C1 segment of cervical spinal cord (tissue), 14 donors: ENCODE measurements at places on chromosomes 6 and 20.
A peak's percentile ranks its signal among the peaks of the same experiment; 100 is the strongest.

- DNase-seq = no peak
These were observed 832.3 kb downstream of the C6orf118 start for GRCh38 chr6:164477101-164477500.

GRCh38 chr6:91081452-91082067 lies 494.7 kb upstream of the MAP3K7 start:
- DNase-seq = no peak

GRCh38 chr20:48217190-48217589 lies 431.9 kb upstream of the SULF2 start:
- DNase-seq = no peak

- DNase-seq = no peak
These were observed 707.0 kb downstream of the EPM2A start for GRCh38 chr6:145028144-145028818.

DNA sequence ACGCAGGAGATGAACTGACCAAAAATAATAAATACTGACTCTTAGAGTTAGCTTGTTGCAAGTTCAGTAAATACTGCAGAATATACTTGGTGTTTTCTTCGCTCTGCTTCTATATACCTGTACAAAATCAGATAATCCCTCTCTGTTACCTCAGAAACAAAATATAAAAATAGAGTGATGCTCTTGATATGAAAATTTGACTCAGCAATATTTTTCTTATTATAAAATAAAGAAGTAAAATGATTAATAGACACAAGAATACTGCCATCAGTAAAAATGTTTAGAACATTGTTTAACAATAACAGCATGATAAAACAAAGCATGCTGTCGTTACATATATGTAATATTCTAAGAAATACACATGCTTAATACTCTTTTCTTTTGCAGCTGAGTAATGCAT lies 1366.9 kb upstream of the EYS start:
- DNase-seq = no peak

DNA sequence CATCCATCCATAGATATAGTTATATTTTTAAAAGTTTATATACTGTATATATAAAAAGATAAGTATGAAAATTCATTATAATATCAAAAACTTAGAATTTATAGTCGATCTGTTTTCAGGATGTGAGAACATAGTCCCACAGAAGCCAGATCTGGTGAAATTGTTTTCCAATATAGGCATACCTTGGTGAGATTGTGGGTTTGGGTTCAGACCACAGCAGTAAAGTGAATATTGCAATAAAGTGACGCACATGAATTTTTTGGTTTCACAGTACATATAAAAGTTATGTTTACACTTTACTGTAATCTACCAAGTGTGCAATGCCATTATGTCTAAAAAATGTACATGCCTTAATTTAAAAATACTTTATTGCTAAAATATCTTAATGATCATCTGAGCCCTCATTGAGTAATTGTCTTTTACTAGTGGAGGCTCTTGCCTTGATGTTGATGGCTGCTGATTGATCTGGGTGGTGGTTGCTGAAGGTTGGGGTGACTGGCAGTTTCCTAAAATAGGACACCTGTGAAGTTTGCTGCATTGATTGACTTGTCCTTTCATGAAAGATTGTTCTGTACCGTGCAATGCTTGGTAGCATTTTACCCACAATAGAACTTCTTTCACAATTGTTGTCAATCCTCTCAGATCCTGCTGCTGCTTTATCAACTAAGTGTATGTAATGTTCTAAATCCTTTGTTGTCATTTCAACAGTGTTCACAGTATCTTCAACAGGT lies 29.8 kb downstream of the AIG1 start:
- no peak for DNase-seq

GRCh38 chr20:23223908-23224580 lies 126.5 kb upstream of the NXT1 start:
- DNase-seq = no peak

DNA sequence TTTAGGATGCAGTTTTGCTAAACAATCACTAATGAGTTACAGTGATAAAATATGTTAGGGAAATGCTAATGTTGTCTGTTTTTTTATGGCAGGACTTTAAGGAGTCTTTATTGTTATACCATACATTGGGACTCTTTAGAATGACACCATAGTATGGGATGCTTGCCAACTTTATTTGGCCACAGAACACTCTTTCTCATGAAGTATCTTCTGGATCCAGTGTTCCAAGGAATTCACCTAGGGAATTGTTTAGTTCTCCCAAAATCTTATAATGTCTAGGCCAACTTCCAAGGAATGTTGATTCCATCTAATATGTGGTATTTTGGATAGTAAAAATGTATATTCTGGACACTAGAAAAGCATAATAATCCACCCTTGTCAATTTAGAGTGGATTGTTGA lies 3.3 kb downstream of the RIN2 start:
- no peak for DNase-seq

- DNase-seq = no peak
These were observed 12.5 kb upstream of the BCKDHB start for GRCh38 chr6:80094017-80094416.

DNA sequence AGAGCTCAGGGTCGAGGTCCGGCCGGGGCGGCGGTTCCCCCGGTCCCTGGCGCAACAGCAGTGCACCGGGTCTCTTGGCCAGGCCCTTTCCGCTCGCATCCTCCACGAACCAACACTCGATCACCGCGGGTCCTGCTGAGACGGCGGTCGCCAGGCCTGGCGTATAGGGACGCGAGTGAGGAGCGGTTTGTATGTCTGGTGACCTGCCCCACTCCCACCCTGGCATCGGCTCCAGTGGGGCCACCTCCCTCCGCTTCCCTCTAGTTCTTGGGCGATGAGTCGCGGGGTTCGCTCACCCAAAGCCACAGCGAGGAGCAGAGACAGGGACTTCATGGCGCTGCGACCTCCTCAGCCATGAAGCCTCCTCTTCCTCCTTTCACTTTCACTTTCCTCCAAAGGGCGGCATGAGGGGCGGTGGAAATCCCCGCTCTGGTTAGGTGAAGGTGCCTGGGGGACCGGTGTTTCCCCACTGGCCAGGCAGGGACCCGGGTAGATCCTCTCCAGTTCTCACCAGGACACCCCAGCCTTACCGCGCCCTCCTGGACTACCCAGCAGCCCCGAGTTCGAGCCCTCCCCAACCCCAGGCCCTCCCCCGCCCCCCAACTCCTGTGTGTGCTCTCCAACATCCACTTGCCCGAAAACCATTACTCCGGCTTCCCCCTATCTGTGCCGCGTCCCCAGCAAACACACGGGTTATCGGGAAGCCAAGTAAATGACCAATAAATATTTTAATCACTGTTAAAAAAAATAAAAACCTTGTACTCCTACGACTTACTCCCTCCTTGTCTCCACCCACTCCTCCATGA lies at the start of gene TAPBP:
TAPBP (minus strand) TSS at position 370 of the 806 bp plus-strand sequence; CDS start at position 333, 37 bp downstream.
- peak; percentile 78 for DNase-seq
